ENCODE measurements at places on chromosomes 5 and 9. TPM values are rescaled to one million over a fixed set of nuclear protein-coding genes. Genes with fewer than 3 reads are reported as not detected.

DNA sequence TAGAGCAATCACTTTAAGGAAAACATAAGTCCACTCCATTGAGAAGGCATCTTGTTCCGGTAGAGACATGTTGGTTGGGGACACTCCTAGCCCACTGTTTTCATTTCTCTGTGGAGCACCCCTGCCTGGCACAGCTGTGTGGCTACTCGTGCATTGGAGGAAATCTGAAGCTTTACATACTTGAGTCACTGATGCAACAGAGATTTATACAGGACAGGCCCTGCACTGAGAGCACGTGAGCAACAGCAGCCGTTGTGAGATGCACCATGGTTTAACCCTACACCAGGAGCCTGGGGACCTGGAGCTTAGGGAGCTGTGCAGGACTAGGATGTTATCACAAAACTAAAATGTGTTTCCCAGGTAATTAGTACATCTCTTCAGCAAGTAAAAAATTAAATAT lies 230.7 kb upstream of the IRX1 start:
- no peak for DNase-seq

The ZNF300 gene
- polyA plus RNA-seq: 44.2 TPM

- DNase-seq: no peak
Observed at GRCh38 chr5:151141535-151141934, 16.0 kb downstream of the ANXA6 start.

The FRRS1L gene
- 4.4 TPM for polyA plus RNA-seq

DNA sequence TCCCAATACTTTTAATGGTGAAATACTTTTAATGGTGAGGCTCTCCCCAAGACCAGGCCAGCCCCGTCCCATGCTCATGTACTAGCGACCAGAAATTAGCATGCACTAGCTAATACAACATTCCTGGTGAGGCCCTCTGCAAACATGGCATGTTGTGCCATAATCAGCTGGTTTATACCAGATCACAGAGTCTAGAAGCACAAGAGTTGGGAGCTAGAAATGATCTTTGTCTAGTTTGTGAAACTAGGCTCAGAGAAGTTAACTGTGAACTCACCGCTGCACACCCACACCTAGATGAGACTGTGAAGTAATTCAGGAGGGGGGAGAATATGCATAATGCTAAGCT lies 37.4 kb downstream of the MTMR12 start:
- DNase-seq: no peak

The NR5A1 gene
- not detected for polyA plus RNA-seq
